Colonic mucosa (tissue), 4 donors: ENCODE measurements at places on chromosomes 4 and X.
A peak's percentile ranks its signal among the peaks of the same experiment; 100 is the strongest.

GRCh38 chr4:164730705-164731393 lies 23.1 kb upstream of the SMIM31 start:
- no peaks in the 10 kb centered on the region for H3K36me3 ChIP-seq
- H3K27me3 ChIP-seq, result no peaks in the 10 kb centered on the region
- no peak overlapping the region for H3K4me3 ChIP-seq
- DNase-seq, result no peak

DNA sequence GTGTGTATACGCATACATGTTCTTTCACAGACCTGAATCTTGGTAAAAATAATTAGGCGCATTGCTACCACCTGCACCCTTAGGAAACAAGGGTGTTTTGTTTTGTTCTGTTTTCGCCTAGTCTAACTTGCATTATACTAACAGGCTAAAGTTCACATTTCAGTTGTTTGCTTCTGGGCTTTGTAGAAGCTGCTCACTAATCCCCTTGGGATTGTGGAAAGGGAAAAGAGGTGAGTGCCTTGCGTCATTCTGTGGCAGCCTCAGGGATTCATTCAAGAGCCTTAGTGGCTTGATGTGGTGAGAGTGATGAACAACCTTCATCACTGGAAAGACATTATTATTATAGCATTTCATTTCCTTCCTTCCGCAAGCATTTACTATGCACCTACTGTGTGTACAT lies 331.1 kb downstream of the ADGRL3 start:
- H3K4me1 ChIP-seq, result no peaks in the 10 kb centered on the region
- H3K36me3 ChIP-seq, result no peaks in the 10 kb centered on the region
- no peak overlapping the region for H3K4me3 ChIP-seq
- DNase-seq, result no peak

GRCh38 chrX:2901367-2902036 lies 27.6 kb downstream of the ARSD start:
- no peak overlapping the region for H3K27ac ChIP-seq
- H3K27me3 ChIP-seq, result no peaks in the 10 kb centered on the region
- no peak for DNase-seq
- no peaks in the 10 kb centered on the region for H3K4me1 ChIP-seq
- no peaks in the 10 kb centered on the region for H3K36me3 ChIP-seq

- H3K4me3 ChIP-seq, result no peak overlapping the region
- H3K27ac ChIP-seq, result no peak overlapping the region
- H3K36me3 ChIP-seq, result no peaks in the 10 kb centered on the region
- DNase-seq, result no peak
- no peaks in the 10 kb centered on the region for H3K4me1 ChIP-seq
- peaks cover 21% of the 10 kb centered on the region for H3K27me3 ChIP-seq
Observed at GRCh38 chr4:140581078-140581477, 12.3 kb upstream of the UCP1 start.

GRCh38 chrX:71846429-71846828 lies 64.2 kb upstream of the NHSL2 start:
- H3K36me3 ChIP-seq, result no peaks in the 10 kb centered on the region
- DNase-seq, result no peak
- no peak overlapping the region for H3K27ac ChIP-seq
- peaks cover 4% of the 10 kb centered on the region for H3K27me3 ChIP-seq

DNA sequence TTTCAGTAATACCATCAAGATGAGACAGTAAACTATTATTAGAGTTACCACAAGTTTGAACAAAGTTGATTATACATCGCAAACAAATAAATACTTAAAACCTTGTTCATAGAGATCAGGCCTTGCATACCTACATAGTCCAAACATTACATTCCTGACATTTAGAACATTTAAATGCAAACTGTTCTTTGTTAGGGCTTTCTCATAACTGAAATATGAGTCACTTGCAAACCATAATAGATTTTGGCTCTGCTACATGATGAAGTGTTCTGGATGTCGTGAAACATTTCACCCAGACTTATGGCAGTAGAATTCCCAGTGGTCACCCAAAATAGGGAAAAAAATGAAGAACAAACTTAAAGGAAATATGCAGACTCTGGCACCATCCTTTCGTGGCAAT lies 75.0 kb downstream of the FAT4 start:
- no peaks in the 10 kb centered on the region for H3K27me3 ChIP-seq
- H3K27ac ChIP-seq, result peak overlapping the region; percentile 37
- no peaks in the 10 kb centered on the region for H3K4me1 ChIP-seq
- H3K4me3 ChIP-seq, result no peak overlapping the region
- no peak for DNase-seq

DNA sequence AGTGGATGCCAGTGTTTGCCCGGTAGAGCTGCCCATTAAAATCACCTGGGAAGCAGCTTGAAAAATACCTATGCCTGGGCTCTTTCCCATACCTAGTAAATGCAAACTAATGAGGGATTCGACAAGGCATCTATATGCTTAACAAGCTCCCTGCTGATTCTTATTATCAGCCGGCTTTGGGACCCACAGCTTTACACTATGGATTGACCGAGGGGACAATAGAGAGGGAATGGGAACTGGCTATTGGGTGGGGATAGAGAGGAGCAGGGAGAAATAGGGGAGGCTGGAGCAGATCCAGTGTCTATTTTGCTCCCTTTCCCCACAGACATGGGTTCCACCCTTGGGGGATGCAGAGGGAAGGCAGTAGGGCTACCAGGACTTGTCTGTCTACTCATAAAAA lies 103.1 kb upstream of the TEX13D start:
- no peaks in the 10 kb centered on the region for H3K27me3 ChIP-seq
- H3K4me1 ChIP-seq, result no peaks in the 10 kb centered on the region
- no peak for DNase-seq
- no peak overlapping the region for H3K4me3 ChIP-seq

GRCh38 chrX:45479835-45480422 lies 279.3 kb upstream of the DIPK2B start:
- no peaks in the 10 kb centered on the region for H3K4me1 ChIP-seq
- DNase-seq, result no peak
- no peak overlapping the region for H3K4me3 ChIP-seq
- H3K27ac ChIP-seq, result no peak overlapping the region

DNA sequence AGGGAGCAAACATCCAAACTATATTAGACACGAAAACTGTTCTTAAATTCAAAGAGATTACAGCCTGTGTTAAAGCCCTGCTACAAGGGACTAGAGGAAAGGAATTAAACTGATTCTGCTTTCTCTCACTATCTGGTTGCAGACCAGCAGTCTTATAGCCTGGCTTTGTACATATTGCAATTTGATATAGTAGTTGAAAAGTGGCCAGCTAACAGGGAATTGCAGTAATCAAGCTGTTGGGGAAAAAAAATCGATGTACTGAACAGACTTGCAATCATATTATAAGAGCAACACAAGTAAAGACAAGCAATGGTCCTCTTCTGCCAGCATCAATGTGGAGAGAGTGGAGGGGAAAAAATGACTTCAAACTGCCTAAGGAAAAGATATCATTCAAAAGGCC lies 364.4 kb upstream of the EPHA5 start:
- H3K4me3 ChIP-seq, result no peak overlapping the region
- H3K36me3 ChIP-seq, result no peaks in the 10 kb centered on the region
- H3K27me3 ChIP-seq, result no peaks in the 10 kb centered on the region
- no peaks in the 10 kb centered on the region for H3K4me1 ChIP-seq
- H3K27ac ChIP-seq, result no peak overlapping the region

GRCh38 chrX:101260435-101260834 lies 30.7 kb downstream of the TAF7L start:
- H3K4me1 ChIP-seq, result no peaks in the 10 kb centered on the region
- H3K4me3 ChIP-seq, result no peak overlapping the region
- H3K27ac ChIP-seq, result no peak overlapping the region
- no peaks in the 10 kb centered on the region for H3K36me3 ChIP-seq
- no peaks in the 10 kb centered on the region for H3K27me3 ChIP-seq
- no peak for DNase-seq

GRCh38 chrX:53449632-53450031 lies 15.5 kb upstream of the HSD17B10 start:
- no peak overlapping the region for H3K27ac ChIP-seq
- H3K4me1 ChIP-seq, result no peaks in the 10 kb centered on the region
- H3K27me3 ChIP-seq, result peaks cover 3% of the 10 kb centered on the region
- H3K4me3 ChIP-seq, result no peak overlapping the region
- H3K36me3 ChIP-seq, result no peaks in the 10 kb centered on the region

DNA sequence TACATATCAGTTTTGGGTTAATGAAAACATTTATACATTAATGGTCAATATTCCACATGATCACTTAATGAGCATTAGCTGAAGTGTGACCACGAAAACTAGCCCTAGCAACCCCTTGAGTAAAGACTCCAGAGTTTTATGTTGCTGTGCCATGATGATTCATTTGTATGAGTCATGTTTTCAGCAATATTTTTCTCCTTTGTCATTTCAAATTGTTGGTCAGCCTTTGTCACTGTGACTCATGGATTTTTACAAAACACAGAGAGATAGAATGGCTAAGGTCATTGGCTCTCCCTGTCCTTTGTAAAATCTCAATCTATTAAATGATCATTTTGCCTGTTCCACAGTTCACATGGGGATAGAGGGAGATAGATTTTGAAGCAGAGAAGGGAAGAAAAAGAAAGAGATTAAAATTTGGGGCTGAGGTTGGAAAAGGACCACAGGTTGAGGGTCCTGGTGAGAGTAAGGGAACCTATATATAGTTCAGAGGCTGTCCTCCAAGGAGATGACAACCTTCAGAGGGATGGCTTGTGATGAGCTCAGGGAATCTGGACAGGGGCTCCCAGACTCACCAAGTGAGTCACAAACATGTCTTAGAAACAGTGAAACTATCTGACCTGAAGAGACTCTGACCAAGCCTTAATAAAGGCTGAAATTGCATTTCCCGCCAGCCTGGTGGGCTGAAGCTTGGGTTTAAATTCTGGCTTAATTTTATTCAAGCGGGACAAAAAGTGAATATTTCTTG lies 25.6 kb downstream of the NR0B1 start:
- H3K27me3 ChIP-seq, result no peaks in the 10 kb centered on the region
- no peaks in the 10 kb centered on the region for H3K36me3 ChIP-seq
- H3K4me3 ChIP-seq, result no peak overlapping the region
- H3K4me1 ChIP-seq, result no peaks in the 10 kb centered on the region
- H3K27ac ChIP-seq, result no peak overlapping the region

DNA sequence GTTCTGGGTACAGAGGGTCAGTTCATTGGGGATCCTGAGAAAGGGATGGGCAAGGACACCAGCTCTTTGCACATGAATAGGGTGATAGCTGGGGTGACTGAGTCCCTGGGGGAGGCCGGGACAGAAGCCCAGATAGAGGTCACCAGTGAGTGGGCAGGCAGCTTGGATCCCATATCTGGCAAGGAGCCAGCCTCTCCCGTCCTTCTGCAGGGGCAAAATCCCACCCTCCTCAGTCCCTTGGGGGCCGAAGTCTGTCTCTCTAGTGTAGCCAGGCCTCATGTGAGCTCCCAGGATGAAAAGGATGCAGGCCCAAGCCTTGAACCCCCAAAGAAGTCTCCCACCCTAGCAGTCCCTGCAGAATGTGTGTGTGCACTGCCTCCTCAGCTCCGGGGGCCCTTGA lies 16.9 kb upstream of the GAGE10 start:
- H3K36me3 ChIP-seq, result no peaks in the 10 kb centered on the region
- no peak overlapping the region for H3K4me3 ChIP-seq
- no peak for DNase-seq
- no peaks in the 10 kb centered on the region for H3K4me1 ChIP-seq
- H3K27ac ChIP-seq, result no peak overlapping the region
- no peaks in the 10 kb centered on the region for H3K27me3 ChIP-seq

GRCh38 chrX:72676465-72676864 lies 37.6 kb downstream of the PHKA1 start:
- H3K27me3 ChIP-seq, result no peaks in the 10 kb centered on the region
- DNase-seq, result no peak
- H3K4me1 ChIP-seq, result no peaks in the 10 kb centered on the region
- no peak overlapping the region for H3K4me3 ChIP-seq
- H3K27ac ChIP-seq, result no peak overlapping the region

DNA sequence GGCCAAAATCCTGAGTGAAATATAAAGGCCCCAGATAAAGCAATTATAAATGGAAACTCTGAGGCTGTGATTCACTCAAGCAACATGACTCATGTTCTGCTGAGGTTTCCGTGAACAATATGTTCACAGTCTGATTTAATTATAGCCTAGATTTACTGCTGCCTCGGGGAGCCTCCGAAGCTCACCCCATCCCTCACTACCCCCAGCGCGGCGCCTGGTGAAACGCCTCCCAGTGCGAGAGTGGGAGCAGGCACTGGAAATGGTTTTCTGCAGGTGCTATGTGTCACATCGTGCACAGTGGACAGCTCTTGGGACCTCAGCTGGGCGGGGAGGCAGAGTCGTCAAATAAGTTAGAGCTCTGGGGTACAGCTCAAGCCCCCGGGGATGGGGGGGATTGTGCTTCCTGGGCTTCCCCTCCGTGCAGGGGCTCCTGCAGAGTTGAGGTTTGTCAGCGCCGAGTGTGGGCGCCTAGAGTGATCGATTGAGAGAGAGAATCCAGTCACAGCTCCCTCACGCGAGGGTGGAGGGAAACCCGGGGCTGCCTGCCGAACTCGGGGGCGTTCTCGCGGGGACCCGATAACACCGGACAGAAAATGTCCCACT lies 110.6 kb downstream of the PHKA2 start:
- no peaks in the 10 kb centered on the region for H3K36me3 ChIP-seq
- no peak overlapping the region for H3K4me3 ChIP-seq
- no peaks in the 10 kb centered on the region for H3K4me1 ChIP-seq

GRCh38 chrX:133516686-133517085 lies 101.4 kb upstream of the GPC4 start:
- H3K36me3 ChIP-seq, result no peaks in the 10 kb centered on the region
- H3K4me3 ChIP-seq, result no peak overlapping the region
- DNase-seq, result no peak
- no peak overlapping the region for H3K27ac ChIP-seq
- H3K27me3 ChIP-seq, result peaks cover under 1% of the 10 kb centered on the region

- H3K27me3 ChIP-seq, result no peaks in the 10 kb centered on the region
- H3K4me3 ChIP-seq, result no peak overlapping the region
- no peaks in the 10 kb centered on the region for H3K4me1 ChIP-seq
- no peaks in the 10 kb centered on the region for H3K36me3 ChIP-seq
- H3K27ac ChIP-seq, result no peak overlapping the region
Observed at GRCh38 chrX:135411893-135412292, 9.9 kb upstream of the SMIM10L2A start.

DNA sequence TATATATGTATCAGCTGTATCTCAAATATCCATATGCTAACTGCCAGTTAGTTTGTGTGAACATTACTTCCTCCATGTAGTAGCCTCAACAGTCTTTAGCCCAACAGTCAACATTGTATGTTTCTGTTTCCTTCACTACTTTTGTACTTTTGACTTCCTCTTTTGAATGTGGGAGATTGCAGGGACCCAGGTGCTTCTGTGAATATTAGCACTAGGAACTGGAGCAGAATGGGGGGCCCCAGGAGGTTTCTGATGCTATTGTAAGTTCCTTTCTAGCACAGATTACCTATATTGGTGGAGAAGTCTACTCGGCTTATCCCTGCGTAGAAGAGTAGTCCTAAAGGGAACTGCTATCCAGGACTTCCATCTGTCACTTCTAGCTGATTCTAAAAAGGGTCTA lies 2.3 kb downstream of the PLAC8 start:
- H3K27me3 ChIP-seq, result no peaks in the 10 kb centered on the region
- DNase-seq, result no peak
- no peaks in the 10 kb centered on the region for H3K36me3 ChIP-seq
- no peaks in the 10 kb centered on the region for H3K4me1 ChIP-seq
